WTC11 (cell line): ENCODE measurements at places on chromosomes 12 and 14. TPM values are rescaled to one million over a fixed set of nuclear protein-coding genes. Genes with fewer than 3 reads are reported as not detected.

DNA sequence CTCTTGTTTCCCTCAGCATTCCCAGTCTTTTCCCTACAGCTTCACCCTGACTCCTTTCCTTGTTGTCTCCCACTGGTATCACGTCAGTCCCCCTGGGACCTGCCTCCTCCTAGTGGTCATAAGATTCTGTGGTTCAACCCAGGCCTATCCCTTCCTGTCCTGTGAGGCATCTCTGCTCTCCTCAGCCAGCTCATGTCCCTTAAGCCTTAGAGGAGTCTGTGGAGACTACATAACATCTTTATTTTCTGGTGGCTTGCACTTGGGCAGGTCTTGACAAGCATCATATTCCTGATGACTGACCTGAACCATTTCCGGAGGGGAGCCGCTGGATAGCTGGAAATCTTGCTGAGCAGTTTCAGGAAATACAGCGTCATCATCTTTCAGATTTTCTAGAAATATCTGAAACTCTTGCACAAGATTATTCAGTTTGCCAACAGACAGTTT is 688 bp downstream of the C12orf71 start:
- no peak overlapping the region for H3K27ac ChIP-seq
- H3K27me3 ChIP-seq = no peaks in the 10 kb centered on the region
- H3K4me1 ChIP-seq = no peaks in the 10 kb centered on the region
- H3K36me3 ChIP-seq = no peaks in the 10 kb centered on the region

DNA sequence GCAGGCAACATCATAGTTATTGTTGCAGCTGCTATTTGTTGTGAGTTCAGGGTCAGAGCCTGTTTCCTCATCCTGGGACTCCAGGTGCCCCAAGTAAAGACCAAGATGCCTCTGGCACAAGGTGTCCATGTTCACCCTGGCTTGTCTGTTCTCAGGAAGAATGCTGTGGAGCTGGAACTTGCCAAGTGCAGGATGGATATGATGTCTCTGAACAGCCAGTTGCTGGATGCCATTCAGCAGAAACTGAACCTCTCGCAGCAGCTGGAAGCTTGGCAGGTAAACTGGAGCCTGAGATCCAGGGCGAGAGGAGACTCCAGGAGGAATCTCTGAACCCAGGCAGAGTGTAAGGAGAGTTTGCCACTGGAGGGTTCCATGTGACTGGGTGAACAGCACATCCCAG is 26.8 kb downstream of the RAB35 start:
- no peak overlapping the region for H3K4me3 ChIP-seq
- DNase-seq = no peak
- no peaks in the 10 kb centered on the region for H3K27me3 ChIP-seq
- H3K36me3 ChIP-seq = no peaks in the 10 kb centered on the region; the same call in 1 of the 2 replicates
- H3K27ac ChIP-seq = peak overlapping the region; percentile 17; the same call in 1 of the 2 replicates
- H3K4me1 ChIP-seq = peaks cover 50% of the 10 kb centered on the region

DNA sequence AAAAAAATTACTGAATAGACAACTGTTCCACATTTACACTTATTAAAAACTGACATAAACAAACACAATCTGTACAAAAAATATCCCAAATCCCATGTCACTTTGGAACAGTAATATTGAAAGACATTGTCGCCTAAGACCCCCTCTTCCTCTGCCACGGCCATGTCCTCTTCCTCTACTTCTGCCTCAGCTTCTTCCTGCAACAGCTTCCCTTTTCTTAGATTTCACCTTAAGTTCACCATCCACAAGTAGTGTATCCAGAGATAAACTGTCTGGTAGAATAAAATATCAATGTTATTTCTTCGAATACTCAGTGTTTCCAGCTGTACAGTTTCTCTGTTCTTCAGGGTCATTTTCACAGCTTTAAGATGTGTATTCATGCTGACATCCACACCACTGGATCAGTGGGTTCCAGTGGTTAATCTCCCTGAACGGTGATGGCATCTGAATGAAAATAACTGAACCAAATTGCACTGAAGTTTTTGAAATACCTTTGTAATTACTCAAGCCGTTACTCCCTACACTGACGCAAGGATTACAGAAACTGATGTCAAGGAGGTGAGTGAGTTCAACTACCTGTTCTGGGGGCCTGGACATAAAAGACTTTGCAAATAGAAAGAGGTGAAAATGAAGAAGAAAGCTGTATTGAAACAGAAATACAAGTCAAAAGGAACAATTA is 208.5 kb downstream of the C12orf50 start:
- peaks cover 5% of the 10 kb centered on the region; the same call in 1 of the 2 replicates for H3K4me1 ChIP-seq
- no peaks in the 10 kb centered on the region for H3K27me3 ChIP-seq
- no peaks in the 10 kb centered on the region for H3K36me3 ChIP-seq
- no peak for DNase-seq
- no peak overlapping the region for H3K4me3 ChIP-seq

DNA sequence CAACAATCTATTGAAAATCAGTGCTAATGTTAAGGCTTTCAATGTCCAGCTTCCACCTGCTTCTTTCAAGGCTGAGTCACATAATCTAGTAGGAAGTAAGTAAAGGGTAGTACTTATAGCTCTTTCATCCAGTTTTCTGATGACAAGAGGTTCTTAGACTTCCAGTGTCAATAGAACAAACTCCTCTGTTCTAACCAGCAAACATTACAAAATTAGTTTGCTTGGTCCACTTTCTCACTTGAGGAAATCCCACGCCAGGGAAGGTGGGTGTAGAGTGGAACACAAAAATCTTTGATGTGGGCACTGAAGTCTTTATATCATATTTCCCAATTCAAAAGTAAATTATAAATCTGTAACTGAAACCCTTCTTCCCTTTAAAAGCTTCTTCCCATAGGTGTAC is 2.6 kb downstream of the NPC2 start:
- H3K36me3 ChIP-seq = peaks cover 9% of the 10 kb centered on the region
- peaks cover 41% of the 10 kb centered on the region for H3K4me1 ChIP-seq
- no peak overlapping the region for H3K4me3 ChIP-seq
- DNase-seq = no peak
- H3K27me3 ChIP-seq = no peaks in the 10 kb centered on the region

DNA sequence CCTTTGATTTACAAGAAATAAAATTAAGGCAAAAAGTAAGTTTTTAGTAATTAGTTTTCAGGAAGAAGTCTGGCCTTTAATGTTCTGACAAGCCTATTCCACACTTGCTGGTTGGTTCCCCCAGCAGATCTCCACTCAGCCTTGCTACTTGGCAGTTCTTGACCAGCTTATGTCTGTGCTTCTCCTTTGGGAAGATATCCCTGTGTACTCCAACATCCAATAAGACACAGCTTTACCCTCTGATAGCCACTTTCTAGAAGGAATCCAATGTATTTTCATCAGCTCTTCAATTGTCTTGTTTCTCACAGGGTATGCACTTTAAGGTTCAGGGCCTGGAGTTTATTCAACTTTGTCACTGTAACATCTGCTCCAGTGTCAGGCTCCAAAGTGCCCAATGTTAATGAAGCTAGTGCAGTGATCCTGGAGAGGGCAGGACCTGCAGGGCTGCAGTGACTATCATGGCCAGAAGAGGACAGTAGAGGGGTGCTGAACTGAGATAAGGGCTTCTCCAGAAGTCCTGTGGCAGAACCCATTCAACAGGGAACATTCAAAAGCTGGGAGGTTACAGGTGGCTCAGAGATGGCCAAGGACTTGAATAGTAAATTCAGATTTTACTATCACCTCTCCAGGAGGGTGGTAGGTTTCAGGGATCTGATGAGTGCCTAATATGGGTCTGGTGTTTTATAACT is 22.9 kb downstream of the JKAMP start:
- DNase-seq = peak; percentile 88
- peaks cover 8% of the 10 kb centered on the region for H3K4me1 ChIP-seq

GRCh38 chr14:69625299-69626131 is 14.1 kb downstream of the SUSD6 start:
- H3K4me3 ChIP-seq = no peak overlapping the region
- DNase-seq = no peak

DNA sequence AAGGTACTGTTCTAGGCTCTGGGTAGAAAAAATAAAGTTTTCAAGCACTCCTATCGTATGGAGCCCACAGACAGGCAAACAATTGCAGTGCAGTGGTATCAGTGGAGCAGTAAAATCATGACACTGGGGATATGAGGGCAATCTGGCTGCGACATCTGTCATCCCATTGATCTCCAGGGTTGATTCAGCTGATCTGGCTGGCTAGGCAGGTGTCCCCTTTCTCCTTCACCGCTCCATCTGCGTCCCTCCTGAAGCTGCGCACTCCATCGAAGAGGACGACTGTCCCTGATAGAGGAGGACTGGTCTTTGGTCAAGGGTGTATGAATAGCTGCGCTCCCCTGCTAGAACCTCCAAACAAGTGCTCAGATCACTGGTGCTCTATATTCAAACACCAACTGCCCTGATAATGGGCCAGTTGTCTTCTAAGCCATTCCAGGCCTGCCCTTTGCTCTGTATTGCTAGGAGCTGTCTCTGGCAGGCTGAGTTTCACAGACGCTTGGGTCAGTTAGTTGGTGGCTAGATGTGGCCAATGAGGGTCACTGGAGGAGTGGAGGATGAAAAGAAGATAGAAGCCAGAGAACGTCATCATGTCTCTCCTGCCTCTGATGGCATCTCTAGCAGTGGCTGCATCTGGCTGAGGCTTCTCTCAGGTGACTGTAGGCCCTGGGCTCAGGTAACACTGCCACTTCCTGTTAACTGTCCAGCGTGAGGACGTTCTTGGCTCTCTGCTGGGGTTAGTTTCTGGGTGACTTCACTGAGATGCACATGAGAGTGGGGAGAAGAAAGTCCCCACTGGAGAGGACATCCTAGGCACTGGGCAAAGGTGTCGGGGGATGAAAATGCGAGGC is 205.0 kb upstream of the FOXN3 start:
- no peaks in the 10 kb centered on the region for H3K36me3 ChIP-seq
- no peak overlapping the region; the same call in 1 of the 2 replicates for H3K27ac ChIP-seq
- no peak overlapping the region for H3K4me3 ChIP-seq
- no peak for DNase-seq
- peaks cover 5% of the 10 kb centered on the region for H3K27me3 ChIP-seq

DNA sequence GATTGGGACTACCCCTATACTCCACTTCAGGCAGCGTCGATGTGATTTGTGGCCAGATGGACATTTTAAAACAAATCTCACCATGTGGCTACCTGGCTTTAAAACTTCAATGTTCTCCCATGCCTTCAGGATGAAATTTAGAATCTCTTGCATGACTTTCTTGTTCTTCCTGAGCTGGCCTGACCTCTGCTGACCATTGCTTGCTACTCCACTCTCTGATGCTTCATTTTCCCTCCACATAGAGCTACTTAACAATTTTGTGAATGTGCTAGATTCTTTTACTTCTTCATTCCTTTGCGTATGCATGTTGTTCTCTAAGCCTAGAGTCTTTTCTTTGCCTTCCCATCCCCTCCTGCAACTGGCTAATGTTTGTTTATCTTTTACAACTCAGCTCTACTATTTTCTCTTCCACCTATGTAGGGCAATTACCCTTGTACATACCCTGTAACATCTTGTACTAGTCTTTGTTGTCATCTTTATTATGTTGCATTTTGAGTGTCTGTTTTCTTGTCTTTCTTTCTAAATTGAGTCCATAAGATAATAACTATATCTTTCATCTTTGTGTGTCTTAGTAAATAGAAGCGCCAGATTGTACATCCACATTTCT is 41.2 kb downstream of the YLPM1 start:
- no peak for DNase-seq

- H3K4me3 ChIP-seq = no peak overlapping the region
- H3K27me3 ChIP-seq = peaks cover 3% of the 10 kb centered on the region; the same call in 1 of the 2 replicates
- H3K36me3 ChIP-seq = no peaks in the 10 kb centered on the region
- H3K27ac ChIP-seq = no peak overlapping the region
Observed at GRCh38 chr12:113660936-113661335, 189.3 kb upstream of the LHX5 start.

The KLHDC1 gene
- 0.16 TPM in 1 of 3 replicates, not detected in the others for total RNA-seq

The MANSC1 gene
- 6.8 to 10.7 TPM (median 10.6 TPM) in 3 replicates for total RNA-seq

The BAZ1A gene
- 17.1 to 28.2 TPM (median 21.2 TPM) in 3 replicates for total RNA-seq

The ABCC9 gene
- total RNA-seq = 0.02 to 0.09 TPM (median 0.04 TPM) in 3 replicates

The RNF34 gene
- total RNA-seq = 42.8 to 53.6 TPM (median 51.0 TPM) in 3 replicates

The GLT8D2 gene
- total RNA-seq = 4.5 to 10.2 TPM (median 8.8 TPM) in 3 replicates
